ENCODE measurements at places on chromosomes 4 and X.
A peak's percentile ranks its signal among the peaks of the same experiment; 100 is the strongest.

DNA sequence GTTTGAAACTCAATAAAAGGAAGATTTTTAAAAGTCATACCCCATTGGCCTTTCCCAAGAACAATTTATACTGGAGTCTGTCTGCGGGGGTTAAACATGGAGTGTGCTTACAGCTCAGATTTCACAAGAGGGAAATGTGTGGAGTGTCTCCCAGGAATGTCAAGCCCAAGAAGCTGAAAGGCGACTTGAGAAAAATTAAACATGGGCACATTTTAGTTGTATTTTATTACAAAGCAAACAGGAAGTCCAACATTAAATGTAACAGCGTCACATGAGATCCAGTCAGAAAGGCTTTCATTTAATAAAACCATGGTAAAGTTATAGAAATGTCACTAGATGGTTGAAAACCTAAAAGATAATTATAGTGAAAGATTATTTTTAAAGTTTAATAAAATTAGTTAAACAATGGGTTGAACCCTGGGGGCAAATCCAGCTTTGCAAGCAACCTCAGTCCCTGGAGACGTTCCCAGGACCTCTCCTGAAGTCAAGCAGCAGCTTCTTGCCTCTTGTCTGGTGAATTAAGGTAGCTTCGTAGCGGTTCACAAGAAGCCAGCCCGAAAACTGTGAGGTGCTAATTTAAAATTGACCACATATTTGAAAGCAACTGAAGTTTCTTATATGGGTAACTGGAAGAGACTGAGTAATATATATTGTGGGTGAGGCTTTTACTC lies 168.4 kb upstream of the EDNRA start:
- no peak for ATAC-seq

DNA sequence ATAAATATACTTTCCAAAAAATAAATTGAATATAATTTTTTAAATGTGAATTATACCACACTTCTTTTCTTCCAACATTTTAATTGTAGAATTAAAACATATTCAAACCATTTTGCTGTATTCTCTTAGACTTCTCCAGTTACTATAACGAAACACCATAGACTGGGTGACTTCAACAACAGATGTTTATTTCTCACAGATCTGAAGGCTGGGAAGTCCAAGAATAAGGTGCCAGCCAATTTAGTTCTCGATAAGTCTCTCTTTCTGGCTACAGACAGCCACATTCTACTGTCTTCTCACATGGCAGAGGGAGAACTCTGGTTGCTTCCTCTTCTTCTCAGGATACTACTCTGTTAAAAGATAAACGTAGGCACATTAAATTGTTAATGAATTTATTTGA lies 155.8 kb upstream of the UGT8 start:
- no peak for ATAC-seq

DNA sequence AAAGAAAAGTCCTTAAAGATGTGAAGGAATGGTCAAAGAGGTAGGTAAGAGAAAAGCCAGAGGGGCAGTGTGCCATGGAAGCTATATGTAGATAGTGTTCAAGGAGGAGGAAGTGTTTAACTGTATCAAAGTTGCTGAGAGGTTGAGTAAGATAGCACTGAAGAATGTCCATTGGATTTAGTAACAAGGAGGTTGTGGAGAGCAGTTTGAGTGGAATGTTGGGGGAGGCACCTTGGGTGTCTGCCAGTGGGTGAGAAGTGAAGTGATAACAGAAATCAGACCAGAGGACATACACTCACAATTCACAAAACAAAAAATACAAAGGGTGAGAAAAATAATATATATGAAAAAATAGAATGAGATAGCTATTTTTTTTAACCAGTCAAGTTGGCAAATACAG lies 121.3 kb upstream of the AMOT start:
- ATAC-seq, result no peak

DNA sequence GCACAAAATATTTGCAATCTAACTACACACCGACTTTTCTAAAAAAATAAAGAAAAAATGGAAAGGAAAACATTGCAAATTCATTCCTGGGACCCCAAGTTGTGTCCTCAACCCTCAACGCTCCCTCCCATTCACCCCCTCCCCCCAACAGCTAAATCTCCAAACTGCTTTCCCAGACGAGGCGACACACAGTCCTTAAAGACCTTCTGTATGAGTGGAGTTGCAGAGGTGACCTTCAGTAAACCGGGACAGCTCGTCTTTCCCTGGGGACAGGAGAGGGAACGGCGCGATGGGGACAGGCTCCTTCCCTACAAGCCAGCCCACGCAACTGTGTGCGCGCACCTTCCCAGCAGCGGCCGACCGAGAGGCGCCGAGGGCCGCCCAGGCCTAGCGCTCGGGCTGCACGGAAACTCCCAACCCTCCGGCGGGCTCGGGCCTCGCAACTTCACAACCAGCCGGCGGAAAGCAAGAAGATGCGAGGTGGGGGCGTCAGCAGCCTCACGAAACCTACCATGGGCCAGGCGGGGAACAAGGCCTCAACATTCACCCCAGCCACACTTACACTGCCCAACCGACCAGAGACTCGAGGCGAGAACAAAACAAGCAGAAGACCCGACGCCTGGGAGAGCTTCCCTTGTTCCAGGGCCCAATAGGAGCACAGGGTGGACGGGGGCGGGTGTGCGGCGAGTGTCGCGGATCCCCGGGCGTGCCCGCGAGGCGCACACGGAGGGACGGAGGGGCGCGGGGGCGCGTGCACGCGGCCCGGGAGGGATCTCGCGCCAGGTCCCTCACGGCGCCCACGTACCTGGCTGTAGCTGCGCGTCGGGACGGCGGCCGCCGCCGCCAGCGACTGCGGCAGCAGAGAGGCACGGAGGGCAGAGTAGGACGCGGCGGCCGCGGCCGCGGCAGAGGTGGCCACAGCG lies 763 bp downstream of the GRSF1 start:
- peak; percentile 72 for ATAC-seq

- ATAC-seq, result no peak
These were observed 1.8 kb downstream of the SPCS3 start for GRCh38 chr4:176321589-176321988.

GRCh38 chrX:9117851-9118250 lies 83.9 kb upstream of the FAM9B start:
- ATAC-seq, result no peak

DNA sequence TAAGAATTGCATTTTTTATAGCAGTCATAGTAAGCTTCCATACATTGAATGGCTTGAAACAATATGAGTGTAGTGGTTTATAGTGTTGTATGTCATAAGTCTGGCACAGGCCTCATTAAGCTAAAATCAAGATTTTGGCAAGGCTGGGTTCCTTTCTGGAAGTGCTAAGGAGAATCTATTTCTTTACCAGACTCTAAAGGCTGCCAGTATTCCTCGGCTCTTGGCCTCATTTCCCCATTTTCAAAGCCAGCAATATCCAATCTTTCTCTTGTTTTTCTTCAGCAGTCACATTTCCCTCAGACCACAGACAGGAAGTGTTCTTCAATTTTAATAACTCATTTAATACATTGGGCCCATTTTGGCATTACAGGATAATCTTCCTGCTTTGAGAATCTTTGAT lies 1155.5 kb upstream of the PABPC4L start:
- ATAC-seq, result no peak

GRCh38 chr4:78616046-78616498 lies 64.5 kb downstream of the ANXA3 start:
- peak; percentile 82 for ATAC-seq

- ATAC-seq, result no peak
These were observed 53.7 kb upstream of the TMPRSS11F start for GRCh38 chr4:68183417-68183816.

- ATAC-seq, result peak; percentile 87
These were observed 25.0 kb downstream of the TACC3 start for GRCh38 chr4:1746265-1746691.

- ATAC-seq, result no peak
These were observed 286.8 kb upstream of the KLF3 start for GRCh38 chr4:38377195-38377594.

DNA sequence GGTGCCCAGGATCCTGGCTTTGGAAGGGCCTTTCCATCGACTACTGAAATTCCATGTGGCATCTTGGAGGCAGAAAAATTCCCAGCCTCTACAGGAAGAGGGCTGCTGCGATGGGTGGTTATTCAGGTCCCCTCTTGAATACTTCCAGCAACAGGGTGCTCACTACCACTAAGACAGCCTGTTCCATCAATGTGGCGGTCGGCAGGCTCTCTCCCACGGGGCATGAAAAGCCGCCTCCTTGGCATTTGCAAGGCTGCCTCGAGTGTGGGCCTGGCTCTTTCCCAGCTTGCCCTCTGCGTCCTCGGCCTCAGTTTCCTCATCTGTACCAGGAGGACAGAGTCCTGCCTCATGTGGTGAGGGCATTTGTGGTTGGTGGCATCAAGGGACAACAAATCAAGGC lies 62.4 kb downstream of the ADRA2C start:
- no peak for ATAC-seq

DNA sequence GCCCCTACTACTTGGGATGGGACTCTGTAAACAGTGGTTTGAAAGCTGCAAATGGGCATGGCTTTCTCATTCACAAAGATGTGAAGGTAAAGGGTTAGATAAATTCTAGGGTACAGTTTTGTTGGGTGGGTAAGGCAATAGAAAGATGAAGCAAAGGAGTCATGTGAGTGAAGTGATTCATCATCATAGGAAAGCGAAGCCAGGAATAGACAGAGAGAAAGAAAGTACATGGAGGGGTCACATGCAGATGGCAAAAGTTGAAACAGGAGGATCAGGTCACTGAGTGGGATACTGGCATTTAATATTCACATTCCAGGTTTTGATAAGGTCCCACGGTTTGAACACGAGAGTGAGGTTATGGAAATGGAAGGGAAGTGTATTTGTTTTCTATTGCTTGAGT lies 8.2 kb upstream of the ABCG2 start:
- ATAC-seq, result no peak

GRCh38 chr4:57051524-57051923 lies 58.7 kb downstream of the IGFBP7 start:
- ATAC-seq, result no peak

DNA sequence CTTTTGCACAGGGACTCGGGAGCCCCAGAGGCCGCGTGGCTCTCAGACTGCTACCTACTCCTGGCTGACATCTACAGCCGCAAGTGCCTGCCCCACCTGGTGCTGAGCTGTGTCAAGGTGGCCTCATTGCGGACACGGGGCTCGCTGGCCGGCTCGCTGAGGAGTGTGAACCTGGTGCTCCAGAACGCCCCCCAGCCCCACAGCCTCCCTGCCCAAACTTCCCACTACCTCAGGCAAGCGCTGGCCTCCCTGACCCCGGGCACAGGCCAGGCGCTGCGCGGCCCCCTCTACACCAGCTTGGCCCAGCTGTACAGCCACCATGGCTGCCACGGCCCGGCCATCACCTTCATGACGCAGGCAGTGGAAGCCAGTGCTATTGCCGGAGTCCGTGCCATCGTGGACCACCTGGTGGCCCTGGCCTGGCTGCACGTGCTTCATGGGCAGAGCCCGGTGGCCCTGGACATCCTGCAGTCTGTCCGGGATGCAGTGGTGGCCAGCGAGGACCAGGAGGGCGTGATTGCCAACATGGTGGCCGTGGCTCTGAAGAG lies 28.8 kb downstream of the SH3TC1 start:
- ATAC-seq, result no peak

DNA sequence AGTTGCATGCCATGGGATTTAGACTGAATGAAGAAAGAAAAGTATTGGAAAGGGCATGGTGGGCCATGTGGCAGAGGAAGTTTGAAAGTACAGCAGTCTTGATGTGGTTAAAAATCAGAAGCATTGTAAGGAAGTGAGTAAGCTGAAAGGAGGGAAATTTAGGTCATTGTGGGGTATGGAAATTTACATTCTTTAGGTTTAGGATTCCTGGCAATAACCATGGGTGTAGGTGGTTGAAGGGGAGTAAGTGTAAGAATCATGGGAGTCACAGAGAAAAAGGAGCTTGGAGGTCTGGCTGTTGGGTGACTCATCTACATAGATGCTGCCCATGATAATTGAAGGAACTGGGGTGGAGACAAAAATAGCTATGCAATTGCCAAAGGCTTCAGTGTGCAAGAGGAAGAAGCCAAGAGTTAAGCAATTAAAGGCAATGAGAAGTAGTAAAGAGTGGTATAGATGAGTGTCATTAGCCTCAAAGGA lies 243.8 kb upstream of the LDB2 start:
- ATAC-seq, result peak; percentile 69

DNA sequence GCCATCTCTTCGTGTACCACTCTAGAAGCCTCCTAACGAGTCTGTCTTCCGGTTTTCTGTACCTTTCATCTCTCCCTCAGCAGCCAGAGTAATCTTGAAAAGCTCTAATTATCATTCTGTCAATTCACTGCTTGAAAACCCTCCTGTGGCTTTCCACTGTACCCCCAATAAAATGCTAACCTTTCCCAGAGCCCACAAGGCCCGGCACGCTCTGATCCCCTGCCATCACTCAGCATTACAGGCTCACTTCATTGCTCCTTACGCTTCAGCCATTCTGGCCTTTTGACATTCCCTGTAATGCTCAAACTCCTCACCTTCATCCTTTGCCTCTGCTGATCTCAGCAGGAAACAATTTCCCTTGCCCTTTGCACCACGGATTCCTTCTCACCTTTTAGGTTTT lies 112.9 kb downstream of the ARHGAP10 start:
- no peak for ATAC-seq

GRCh38 chrX:14501327-14501726 lies 28.0 kb upstream of the GLRA2 start:
- ATAC-seq, result no peak
